ENCODE measurements at places on chromosomes 4 and X. TPM values are rescaled to one million over a fixed set of nuclear protein-coding genes. Genes with fewer than 3 reads are reported as not detected.

The HSPA4L gene
- 2.8 TPM for total RNA-seq

The GPR143 gene
- not detected for total RNA-seq

The FGB gene
- not detected for total RNA-seq

GRCh38 chr4:95058991-95059390, 301.2 kb downstream of the BMPR1B start:
- no peaks in the 10 kb centered on the region for H3K27me3 ChIP-seq
- no peak overlapping the region for H3K4me3 ChIP-seq
- no peaks in the 10 kb centered on the region for H3K36me3 ChIP-seq

DNA sequence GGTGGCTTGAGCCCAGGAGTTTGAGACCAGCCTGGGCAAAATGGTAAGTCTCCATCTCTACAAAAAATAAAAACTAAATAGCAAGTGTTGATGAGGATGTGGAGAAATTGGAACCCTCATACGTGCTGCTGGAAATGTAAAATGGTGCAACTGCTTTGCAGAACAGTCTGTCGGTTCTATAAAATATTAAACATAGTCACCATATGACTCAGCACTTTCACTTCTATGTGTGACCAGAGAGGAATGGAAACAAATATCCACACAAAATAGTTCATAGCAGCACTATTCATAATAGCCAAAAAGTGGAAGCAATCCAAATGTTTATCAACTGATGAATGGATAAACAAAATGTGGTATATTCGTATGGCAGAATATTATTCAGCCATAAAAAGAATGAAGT, 60.8 kb upstream of the FMR1 start:
- H3K27me3 ChIP-seq = no peaks in the 10 kb centered on the region
- H3K4me1 ChIP-seq = no peaks in the 10 kb centered on the region
- H3K4me3 ChIP-seq = no peak overlapping the region
- no peak for DNase-seq

DNA sequence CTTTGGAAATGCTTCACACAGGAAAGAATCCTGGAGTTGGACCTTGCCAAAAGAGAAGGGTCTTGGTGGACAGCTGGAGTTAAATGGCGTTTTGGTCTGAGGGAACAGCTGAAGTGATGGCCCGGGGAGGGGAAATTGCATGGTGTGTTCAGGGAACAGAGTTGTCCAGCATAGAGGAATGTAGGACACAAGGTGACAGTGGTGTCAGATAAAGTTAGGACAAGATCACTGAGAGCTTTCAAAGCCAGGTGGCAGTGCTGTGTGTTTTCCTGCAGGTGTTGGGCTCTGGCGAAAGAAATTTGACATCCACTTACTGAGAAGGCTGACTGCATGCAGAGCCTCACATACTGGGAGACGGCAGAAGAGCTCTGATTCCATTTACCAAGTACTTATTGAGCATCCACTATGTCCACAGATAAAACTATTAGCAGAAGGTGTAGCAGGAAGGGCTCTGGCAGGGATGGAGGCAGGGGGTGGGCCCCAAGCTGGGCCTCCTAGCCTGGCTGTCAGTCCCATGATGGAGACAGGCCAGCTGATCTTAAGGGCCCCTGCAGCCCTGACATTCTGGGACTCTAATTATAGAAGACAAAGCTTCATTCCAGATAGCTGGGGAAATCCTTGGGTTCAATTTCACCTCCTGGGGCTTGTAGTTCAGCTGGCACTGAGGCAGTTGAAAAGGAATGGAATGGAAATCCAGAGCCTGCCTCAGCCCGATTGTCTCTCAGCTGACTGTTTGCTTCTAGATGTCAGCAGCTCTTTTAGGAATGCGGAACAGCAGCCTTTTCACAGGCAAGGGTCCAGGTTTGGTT, 150.2 kb upstream of the MAMLD1 start:
- no peak overlapping the region for H3K27ac ChIP-seq
- no peak for DNase-seq

GRCh38 chrX:74286950-74287740, 16.8 kb upstream of the ZCCHC13 start:
- H3K27me3 ChIP-seq = no peaks in the 10 kb centered on the region
- H3K36me3 ChIP-seq = peaks cover 12% of the 10 kb centered on the region
- no peak overlapping the region for H3K4me3 ChIP-seq

GRCh38 chrX:50579955-50580354, 109.3 kb upstream of the DGKK start:
- H3K36me3 ChIP-seq = no peaks in the 10 kb centered on the region
- DNase-seq = peak; percentile 46
- H3K4me3 ChIP-seq = no peak overlapping the region
- H3K4me1 ChIP-seq = no peaks in the 10 kb centered on the region
- H3K27me3 ChIP-seq = peaks cover 2% of the 10 kb centered on the region

DNA sequence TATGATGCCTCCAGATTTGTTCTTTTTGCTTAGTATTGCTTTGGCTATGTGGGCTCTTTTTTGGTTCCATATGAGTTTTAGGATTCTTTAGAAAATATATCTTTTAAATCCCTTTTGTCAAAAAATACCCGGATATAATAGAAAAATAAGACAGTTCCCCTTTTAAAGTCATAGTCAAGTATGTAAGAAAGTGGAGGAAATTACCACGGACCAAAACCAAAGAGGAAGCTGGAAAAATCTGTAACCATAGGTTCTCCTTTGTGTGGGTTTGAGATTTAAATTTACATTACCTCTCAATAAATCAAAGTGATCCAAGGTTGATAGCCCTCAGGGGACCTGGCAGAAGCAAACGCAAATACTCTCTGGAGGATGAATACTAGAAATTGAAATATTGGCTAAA, 58.3 kb upstream of the PACRGL start:
- H3K27ac ChIP-seq = no peak overlapping the region
- H3K4me3 ChIP-seq = no peak overlapping the region
- H3K4me1 ChIP-seq = no peaks in the 10 kb centered on the region
- DNase-seq = no peak
- H3K36me3 ChIP-seq = no peaks in the 10 kb centered on the region

DNA sequence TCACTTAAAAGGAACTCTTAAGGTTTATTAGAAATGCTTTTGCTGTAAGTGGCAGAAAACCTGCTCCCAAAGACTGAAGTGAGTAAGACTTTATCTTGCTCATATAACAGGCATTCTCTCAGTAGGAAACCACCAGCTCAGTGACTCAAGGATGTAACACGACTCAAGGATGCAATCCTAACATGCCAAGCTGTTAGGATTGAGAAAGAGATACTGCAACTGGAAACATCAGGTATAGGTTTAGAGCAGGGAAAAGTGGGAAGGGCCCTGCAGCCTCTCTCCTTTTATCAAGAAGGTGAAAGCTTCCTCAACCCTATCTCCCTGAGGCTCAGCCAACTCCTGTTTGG, 11.9 kb upstream of the SLC9A7 start:
- no peak for DNase-seq
- H3K36me3 ChIP-seq = no peaks in the 10 kb centered on the region
- no peaks in the 10 kb centered on the region for H3K27me3 ChIP-seq
- H3K4me3 ChIP-seq = no peak overlapping the region

GRCh38 chrX:19955306-19955705, 35.6 kb downstream of the BCLAF3 start:
- H3K4me1 ChIP-seq = no peaks in the 10 kb centered on the region
- no peak overlapping the region for H3K4me3 ChIP-seq
- H3K27ac ChIP-seq = no peak overlapping the region
- no peaks in the 10 kb centered on the region for H3K27me3 ChIP-seq
- no peak for DNase-seq

Data from activated naive CD4-positive, alpha-beta T cell treated with anti-CD3 and anti-CD28 coated beads for 36 hours (primary cell).